ENCODE measurements at places on chromosomes 6 and 20.

DNA sequence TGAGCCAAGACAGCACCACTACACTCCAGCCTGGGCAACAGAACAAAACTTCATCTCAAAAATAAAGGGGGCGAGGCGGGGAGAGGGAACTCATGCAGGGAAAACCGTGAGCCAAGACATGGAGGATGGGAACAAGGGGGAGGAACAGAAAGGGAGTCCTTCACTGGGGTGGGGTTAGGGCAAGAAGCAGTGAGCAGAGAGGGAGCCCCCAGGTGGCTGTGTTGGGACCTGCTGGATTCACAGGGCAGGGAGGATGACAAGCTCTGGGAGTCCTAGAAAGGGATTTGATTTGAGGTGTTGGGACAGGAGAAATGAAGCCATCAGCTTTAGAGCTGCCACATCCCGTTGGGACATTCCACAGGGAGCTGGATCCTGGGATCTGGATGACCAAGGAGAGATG is 90.6 kb upstream of the TOP1 start:
- DNase-seq: no peak

DNA sequence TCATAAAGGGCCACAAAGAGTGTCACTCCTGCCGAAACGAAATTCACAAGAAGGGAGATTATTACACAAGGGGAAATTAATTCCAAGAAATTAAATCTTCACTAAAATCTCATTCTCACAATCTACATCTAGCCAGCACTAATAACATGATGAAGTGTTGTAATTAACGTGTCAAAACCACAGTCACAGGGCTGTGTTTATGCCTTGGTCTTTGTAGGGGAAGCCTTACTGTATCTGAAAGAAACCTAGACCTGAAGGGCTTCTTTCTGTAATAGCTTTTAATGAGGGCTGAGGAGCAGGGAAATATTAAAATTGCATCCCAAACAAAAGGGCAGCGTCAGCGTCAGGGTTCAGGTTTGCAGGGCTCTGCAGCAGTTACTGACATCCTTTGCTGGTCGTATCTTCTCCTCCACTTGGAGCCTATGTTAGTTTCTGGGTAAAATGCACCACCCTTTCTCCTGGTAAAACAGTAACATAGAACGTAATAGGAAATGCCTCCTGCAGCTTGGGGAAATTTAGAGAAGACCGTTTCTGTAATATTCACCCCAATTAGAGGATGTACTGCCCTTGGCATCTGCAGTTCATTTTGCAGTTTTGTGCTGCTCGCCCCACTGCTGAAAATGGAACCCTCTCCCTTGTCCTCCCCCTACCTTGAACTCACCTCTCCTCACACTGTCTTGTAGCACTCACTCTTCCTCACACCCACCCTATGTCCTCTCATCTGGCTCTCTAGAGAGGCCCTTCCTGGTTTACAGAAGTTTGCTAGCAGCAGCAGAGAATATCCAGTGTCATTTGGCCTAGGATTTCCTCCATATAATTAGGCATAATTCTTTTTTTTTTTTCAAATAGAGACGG is 109.0 kb upstream of the TRAF3IP2 start:
- no peak for DNase-seq

DNA sequence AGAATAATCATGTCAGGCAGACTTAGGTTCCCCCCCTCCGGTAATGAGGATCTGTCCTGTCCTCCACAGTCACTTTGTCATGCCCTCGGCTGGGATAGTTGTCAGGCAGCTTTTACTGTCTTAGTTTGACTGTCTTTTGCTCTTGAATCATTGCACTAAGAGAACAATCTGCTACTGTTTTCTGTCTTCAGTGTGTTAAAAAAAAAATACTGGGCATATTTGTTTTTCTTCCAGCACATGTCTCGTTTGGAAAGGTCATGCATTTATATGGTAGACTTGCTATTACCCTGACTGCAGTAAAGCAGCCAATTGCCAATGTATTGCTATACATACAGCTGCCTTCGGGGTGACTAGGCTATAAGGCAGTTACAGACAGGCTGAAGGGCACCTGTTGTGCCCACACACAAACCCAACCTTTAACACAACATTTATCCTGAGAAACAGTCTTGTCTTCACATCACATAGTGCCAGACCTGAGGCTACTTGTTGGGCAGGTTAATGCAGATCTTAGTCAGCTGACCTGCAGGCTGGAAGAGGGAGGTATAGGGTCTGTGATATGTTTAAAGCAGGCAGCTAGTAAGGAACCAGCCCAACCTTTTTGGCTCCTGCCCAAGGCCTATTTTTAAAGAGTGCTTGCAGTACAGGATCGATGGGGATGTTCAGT is 26.7 kb downstream of the ARFGEF3 start:
- DNase-seq: no peak

- no peak for DNase-seq
These were observed 38.8 kb downstream of the RCAN2 start for GRCh38 chr6:46452312-46452917.

DNA sequence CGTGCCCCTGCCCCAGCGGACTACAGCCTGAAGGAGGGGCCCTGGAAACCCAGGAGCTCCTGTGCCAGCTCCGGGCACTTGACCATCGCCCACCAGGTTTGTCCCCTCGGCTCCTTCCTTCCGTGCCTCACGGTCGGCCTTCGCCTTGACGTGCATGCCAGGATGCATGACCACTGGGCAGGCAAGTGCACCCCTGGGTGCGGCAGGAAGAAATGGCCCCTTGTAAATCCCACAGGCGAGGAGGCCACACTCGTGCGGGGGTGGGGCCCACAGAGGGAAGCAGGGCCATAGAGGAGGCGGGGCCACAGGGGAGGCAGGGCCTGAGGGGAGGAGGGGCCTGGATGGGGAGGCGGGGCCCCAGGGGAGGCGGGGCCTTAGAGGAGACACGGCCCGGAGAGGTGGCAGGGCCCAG is 81.7 kb downstream of the YTHDF1 start:
- DNase-seq: no peak

DNA sequence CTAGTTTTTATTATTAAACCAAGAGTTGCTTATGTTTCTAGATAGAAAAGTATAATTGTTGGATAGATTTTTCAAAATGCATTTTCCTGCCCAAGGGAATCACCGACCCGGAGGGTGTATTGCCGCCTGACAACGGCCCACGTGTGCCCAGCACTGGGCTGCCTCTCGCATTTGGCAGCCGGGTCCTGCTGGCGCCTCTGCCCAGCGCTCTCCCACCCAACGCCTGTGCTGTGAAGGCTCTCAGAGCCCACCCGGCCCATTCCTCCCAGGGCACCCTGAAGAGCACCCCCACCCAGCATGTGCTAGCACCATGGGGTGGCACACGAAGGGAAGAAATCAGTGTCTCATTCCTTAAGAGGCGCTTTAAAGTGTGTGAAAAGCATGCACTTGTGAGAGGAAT is 88.3 kb upstream of the AFDN start:
- no peak for DNase-seq

DNA sequence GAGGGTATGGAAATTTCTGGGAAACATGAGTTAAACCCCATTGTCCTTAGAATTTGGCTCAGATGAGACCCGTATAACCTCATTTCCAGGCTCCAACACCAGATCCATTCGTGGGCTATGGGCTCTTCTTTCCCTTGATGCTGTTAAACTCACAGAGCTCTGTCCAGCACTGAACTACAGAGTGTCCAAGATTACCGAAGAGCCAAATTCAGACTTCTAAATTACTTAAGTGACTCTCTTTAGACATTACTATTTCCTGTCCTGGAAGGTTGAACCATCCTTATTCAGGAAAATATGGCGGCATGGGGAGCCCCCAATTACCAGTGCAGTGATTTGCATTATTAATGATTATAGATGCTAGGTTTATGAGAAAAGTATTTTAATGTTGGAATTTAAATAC is 124.9 kb upstream of the EDN1 start:
- DNase-seq: no peak

DNA sequence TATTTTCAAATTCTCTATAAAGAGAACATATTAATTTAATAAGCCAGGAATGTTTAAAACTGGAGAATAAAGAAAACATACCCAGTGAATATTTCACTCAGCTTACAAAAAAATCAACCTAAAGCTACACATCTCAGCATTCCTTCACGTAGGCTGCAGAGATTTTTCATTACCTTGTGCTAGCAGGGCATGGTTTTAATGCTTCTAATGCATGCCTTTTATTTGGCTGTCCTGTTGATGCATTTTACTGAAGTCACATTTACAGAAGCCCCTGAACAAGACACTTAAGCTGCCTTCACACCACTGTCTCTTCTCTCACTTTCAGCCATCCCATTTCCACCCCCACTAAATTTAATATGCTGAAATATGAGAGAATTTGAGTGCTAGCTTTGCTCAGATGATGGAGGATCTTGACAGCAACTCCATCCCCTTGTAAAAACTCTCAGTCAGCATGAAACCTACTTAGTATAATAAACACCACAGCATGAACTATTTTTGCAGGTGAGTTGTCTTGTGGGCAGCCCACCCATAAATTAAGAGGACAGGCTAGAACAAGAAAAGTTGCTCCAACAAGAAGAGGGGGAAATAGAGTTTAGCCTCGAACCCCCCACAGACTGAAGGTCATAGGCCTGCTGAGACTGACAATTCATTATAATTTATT is 159.4 kb downstream of the SIM1 start:
- DNase-seq: peak; percentile 67

GRCh38 chr20:4597215-4597614 is 124.5 kb upstream of the PRND start:
- DNase-seq: no peak

DNA sequence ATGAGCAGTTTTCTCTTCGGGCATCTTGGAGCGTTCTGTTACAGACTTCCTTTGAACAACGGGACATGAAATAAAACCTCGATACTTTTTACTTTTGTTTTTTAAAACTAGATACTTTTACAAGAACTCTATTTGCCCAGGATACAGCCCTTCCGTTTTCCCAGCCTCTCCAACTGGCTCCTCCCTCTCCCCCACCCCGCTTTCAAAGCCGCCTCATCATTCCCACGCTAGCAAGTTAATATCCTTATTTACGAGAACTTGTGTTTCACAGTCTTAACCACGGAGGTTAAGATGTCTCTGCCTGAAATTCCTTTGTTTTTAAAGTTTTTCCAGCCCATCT is 241 bp upstream of the CFAP206 start:
- peak; percentile 48 for DNase-seq

GRCh38 chr6:137827977-137828810 is 38.9 kb upstream of the TNFAIP3 start:
- DNase-seq: no peak
